ENCODE measurements at places on chromosomes 13 and 19.
A peak's percentile ranks its signal among the peaks of the same experiment; 100 is the strongest.

GRCh38 chr19:13884726-13885591 is 8.0 kb downstream of the NANOS3 start:
- DNase-seq, result no peak

GRCh38 chr19:29630655-29631054 is 24.6 kb downstream of the POP4 start:
- no peak for DNase-seq

- no peak for DNase-seq
These were observed 110.1 kb downstream of the FLT1 start for GRCh38 chr13:28384789-28385188.

DNA sequence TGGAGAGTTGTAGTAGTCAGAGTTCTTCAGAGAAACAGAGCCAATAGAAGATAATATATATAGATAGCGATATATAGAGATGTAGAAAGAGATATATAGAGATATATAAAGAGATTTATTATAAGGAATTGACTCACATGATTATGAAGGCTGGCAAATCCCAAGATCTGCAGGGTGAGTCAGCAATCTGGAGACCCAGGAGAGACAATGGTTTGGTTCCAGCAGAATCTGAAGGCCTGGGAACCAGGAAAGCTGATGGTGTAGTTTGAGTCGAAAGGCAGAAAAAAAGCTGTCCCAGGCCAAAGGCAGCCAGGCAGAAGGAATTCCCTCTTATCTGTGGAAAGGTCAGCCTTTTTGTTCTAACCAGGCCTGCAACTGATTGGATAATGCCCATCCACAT is 194.1 kb downstream of the NUFIP1 start:
- no peak for DNase-seq

- no peak for DNase-seq
These were observed 54.2 kb downstream of the PCDH9 start for GRCh38 chr13:67175836-67176459.

- DNase-seq, result no peak
These were observed 67.7 kb upstream of the STARD13 start for GRCh38 chr13:33353210-33353609.

DNA sequence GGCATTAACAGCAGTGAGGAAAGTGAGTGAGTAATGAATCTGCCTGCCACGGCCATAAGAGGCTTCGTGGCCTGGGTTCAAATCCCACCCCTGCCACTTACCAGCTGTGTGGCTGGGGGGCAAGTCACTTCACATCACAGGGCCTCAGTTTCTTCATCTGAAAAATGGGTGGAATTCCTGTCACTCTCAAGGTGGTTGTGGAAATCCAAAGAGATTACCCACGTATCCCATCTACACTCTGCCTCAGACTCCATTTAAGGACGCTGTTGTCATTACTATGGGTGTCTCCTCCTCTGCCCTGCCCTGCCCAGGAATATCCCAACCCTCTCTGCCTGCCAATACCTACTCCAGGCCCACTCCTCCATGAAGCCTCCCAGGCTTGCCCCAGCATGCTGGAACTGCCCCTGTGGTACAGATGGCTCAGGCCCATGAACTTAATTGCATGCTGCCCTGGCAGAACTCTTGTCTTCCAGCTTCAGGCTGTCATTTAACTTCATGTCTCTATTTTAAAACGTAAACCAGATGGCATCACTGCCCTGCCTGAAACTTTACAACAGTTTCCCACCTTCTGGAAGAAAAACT is 3.1 kb downstream of the GIPC1 start:
- no peak for DNase-seq

GRCh38 chr13:113545455-113545930 is 39.1 kb upstream of the TFDP1 start:
- DNase-seq, result no peak

DNA sequence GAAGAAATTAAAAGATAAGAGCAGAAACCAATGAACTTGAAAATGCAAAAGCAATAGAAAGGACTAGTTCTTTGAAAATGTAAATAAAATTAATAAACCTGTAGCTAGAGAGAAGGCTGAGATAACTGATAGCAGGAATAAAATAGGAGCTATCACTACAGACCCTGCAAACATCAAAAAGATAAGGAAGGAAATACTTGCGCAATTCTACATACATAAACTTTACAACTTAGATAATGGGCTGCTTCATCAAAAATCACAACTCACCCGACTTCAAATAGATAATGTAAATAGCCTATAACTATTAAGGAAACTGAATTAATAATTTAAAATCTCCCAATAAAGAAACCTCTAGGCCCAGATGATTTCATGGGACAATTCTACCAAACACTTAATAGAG is 3.5 kb upstream of the ATP4B start:
- no peak for DNase-seq

DNA sequence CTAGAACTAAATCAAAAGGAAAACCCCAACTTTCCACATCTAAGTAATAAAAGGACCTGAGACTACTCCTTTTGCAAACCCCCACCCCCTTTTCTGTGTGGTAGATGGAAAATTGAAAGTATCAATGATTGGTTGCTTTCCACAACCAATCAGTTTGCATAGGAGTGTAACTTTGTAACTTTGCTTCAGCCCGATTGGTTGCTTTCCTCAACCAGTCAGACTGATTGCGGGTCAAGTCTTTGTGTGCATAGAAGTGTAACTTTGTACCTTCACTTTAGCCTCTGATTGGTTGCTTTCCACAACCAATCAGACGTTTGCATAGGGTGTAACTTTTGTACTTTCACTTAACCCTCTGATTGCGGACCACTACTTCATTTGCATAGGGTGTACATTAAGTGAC is 8.0 kb upstream of the B3GLCT start:
- no peak for DNase-seq

- DNase-seq, result no peak
These were observed 12.4 kb downstream of the PRKD2 start for GRCh38 chr19:46704379-46705076.

DNA sequence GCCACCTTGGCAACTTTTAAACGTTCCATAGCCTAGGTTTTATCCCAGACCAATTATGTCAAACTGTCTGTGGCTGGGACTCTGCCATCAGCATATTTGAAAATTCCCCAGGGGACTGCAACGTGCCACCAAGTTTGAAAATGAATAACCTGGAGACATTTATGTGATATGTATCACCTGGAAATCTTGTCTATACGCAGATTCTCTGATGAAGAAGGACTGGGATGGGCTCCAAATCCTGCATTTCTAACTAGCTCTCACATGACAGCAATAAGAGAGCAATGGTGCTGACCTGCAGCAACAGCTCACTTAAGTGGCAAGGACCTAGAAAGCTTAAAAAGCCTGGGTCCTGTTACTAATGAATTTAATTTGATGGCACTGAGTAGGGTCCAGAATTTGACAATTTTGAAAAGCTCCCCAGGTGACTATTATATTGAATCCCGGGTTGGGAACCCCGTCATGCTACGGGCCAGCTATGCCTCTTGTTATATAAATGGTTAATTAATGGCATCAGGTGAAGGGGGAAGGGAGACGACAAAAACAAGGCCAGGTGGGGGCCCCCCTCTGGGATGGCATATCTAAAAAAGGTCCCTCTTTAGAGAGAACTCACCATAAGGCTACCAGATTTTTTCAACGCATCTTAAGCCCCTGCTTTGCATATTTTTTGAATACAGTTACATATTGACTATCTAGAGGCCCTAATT is 213.7 kb downstream of the ZIC5 start:
- DNase-seq, result no peak

DNA sequence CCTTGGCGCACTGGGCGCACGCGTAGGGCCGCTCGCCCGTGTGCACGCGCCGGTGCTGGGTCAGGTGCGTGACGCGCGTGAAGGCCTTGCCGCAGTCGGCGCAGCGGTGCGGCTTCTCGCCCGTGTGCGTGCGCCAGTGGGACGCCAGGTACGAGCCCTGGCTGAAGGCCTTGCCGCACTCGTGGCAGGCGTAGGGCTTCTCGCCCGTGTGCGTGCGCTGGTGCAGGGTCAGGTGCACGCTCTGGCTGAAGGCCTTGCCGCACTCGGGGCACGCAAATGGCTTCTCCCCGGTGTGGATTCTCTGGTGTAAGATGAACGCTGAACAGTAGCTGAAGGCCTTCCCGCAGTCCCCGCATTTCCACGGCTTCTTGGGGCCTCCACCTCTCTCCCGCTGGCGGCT is 7.0 kb downstream of the ZNF835 start:
- DNase-seq, result no peak

DNA sequence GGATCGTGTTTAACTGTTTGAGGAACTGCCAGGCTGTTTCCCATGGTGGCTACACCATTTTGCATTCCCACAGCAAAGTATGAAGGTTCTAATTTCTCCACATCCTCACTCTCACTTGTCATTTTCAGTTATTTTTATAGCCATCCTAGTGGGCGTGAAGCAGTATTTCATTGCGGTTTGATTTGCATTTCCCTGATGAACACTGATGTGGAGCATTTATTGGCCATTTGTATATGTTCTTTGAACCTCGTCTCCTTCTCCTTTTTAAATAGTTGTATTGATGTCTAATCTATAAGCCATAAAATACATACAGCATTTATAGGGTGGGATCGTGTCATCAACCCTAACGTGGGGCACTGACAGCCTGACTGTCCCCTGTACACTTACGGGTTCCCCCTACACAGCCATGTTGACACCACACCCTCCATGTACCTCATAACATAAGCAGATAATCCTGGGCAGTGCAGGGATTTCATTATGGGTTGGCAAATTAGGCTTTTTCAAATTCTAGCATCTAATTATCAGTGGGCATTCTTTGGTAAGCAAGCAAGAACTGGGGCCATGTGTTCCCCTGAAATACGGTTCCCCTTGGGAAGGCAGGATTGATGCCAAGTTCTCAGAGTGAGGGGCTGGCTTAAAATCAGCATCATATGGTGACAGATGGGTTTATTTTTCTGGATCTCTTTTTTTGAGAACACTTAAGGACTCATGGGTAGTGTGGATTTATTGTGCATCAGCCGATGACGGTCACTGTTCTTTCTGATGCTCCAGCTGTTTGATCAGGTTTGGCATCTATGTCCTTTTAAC is 11.6 kb upstream of the ZBTB45 start:
- no peak for DNase-seq

GRCh38 chr13:106599875-106600797 is 32.2 kb upstream of the ARGLU1 start:
- peak; percentile 82 for DNase-seq

DNA sequence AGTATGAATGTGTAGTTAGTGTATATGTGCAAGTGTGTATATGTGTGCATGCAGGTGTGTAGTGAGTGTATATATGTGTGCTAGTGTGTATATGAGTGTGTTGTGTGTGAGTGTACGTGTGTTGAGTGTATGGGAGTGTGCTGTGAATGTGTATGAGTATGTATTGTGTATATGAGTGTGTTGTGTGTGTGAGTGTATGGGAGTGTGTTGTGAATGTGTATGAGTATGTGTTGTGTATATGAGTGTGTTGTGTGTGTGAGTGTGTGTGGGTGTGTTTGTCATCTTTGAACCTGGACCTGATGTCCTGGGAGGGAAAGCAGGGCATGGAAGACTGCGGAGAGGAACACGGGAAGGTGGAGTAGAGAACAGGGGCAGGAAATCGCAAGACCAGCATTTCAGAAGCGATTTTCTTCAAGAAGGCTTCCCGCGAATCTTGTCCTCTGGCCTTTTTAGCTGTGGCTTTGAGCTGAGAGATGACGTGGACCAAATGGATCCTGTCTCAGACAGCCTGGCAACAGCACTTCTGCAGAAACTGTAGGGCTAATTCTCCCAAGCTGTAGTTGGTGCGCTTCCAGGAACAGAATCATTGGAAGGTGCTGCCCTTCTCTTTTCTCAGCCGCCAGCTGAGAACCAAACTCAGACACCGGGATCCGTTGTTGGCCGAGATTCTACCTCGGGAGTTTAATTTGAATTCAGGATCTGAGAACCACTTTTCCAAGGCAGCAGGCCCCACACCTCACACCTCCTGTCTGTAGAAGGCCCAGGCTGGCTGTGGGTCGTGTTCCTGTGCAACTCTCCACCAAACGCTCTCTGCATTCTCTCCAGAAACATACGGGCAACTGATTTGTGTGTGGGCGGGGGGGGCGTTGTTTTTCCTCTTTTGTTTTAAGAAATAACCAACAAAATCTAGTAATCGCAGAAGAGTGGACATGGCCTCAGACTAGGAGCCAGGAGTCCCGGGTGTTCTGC is 94.7 kb upstream of the RAP2A start:
- DNase-seq, result peak; percentile 82

DNA sequence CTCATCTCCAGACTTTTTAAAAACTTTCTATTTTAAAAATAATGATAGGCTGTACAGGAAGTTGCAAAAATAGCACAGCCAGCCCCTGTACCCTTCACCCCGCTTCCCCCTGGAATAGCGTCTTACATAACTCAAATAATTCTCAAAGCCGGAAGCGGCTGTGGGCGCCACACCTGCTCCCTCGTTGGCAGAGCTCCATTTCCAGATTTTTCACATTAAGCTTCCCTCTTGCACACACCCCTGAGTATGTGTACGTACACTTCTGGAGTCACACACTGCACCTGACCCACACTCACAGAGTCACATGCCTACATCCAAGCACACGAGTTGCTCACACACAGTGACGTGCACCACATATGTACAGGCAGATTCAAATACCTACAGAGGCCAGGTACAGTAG is 24.9 kb upstream of the DPP9 start:
- no peak for DNase-seq

- DNase-seq, result no peak
These were observed 61.4 kb downstream of the KDM4B start for GRCh38 chr19:5030136-5030820.

DNA sequence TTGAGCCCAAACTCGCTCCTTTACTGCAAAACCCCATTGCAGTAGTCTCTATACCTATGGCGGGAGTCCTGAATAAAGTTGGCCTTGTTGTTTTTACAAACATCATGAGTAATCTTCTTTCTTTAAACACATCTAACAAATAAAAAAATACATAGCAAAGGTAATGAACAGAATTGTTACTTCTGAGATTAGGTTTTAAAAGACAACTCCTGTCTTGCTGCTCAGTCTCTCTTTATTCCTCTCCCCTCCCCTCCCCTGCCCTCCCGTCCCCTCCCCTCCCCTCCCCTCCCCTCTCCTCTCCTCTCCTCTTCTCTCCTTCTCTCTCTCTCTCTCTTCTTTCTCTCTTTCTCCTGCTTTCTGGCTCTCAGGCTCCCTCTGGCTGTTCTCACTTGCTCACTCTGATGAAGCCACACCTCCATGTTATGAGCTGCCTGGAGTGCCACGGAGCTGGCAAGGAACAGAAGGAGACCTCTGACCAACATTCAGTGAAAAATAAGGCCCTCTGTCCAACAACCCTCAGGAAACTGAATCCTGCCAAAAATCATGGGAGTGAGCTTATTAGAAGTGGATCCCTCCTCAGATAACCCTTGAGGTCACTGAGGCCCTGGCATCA is 300.7 kb upstream of the MIR17HG start:
- no peak for DNase-seq

DNA sequence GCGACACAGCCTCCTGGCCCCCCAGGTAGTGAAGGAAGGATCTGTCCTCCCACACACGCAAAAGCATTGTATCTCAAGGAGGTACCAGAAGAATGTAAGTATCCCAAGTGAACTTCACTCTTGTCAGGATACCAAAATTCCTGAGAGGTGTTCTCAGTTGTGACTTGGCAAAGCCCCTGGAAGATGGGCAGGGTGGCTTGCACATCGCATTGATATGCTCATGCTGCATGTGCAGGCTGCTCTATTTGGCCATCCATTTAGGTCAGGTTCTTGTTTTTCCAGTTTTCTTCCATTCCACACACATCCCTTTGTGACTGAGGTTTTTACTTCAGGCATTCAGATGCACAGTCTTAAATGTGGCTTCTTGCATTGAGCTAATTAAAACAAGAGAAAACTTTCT is 382.8 kb downstream of the FOXO1 start:
- no peak for DNase-seq

- no peak for DNase-seq
These were observed 22.8 kb upstream of the ZBTB7A start for GRCh38 chr19:4089400-4089908.

- DNase-seq, result peak; percentile 63
These were observed 25.0 kb downstream of the ERCC5 start for GRCh38 chr13:102870677-102871415.

- no peak for DNase-seq
These were observed 1156.5 kb downstream of the OLFM4 start for GRCh38 chr13:54185101-54185500.

Measured in astrocyte (in vitro differentiated cells and primary cell).